ENCODE measurements at places on chromosomes 11 and 22. TPM values are rescaled to one million over a fixed set of nuclear protein-coding genes. Genes with fewer than 3 reads are reported as not detected.

GRCh38 chr11:128506999-128507611 is 80.3 kb downstream of the ETS1 start:
- H3K4me1 ChIP-seq: peaks cover 100% of the 10 kb centered on the region
- no peak for DNase-seq
- H3K4me3 ChIP-seq: no peak overlapping the region
- peak overlapping the region; percentile 69 for H3K27ac ChIP-seq
- no peaks in the 10 kb centered on the region for H3K27me3 ChIP-seq

DNA sequence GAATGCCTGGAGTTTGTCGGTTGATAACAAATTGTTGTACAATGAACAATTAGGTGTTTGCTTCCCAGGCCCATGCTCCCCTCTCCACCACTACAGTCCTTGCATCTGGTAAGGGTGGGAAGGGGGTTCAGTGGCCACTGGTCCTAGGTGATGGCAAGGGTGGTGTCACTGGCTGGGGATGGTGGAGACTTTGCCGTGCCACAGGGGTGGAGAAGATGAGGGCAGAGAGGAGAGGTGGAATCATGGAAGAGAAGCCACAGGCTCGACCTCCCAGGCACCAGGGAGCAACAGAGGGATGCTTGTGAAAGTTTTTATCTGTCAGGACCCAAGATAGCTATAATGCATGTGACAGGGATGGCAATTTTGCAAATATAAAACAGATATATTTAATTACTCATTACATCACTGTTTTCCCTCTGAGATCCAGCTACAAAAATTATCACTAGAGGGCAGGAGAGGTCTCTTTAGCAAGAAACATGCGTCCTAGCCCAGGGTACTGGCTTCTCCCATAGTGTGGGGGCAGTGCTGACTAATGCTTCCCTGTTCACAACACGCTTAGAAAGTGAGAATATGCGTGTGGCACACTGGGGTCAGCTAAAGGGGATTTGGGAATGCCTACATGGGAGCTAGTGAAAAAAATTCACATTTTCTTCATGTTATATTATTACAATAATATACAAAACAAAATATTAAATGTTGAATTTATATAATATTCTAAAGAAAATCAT is 49.0 kb upstream of the AMPD3 start:
- H3K27me3 ChIP-seq: no peaks in the 10 kb centered on the region
- peak; percentile 90 for DNase-seq
- H3K4me1 ChIP-seq: peaks cover 12% of the 10 kb centered on the region
- H3K36me3 ChIP-seq: no peaks in the 10 kb centered on the region
- no peak overlapping the region for H3K27ac ChIP-seq

DNA sequence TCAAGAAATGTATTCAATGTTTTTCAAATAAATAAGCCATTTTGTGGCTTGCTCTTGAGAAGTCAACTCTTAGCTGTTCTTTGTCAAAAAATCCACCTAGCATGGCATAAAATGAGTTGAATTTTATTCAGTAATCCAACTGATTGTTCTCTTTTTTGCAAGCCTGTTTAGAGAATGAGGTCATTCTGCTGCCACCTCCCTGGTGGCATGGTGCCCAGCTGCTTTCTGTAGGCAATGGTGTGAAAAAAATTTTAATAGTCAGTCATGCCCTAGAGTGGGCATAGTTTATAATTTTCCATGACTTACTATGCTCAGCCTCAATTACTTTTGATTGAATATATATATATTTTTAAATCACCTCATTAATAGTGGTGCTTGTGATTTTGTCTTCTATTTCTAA is 177.2 kb downstream of the INSC start:
- H3K27me3 ChIP-seq: no peaks in the 10 kb centered on the region
- H3K27ac ChIP-seq: no peak overlapping the region
- H3K36me3 ChIP-seq: no peaks in the 10 kb centered on the region
- no peaks in the 10 kb centered on the region for H3K4me1 ChIP-seq
- DNase-seq: no peak
- no peak overlapping the region for H3K4me3 ChIP-seq

- H3K4me1 ChIP-seq: peaks cover 26% of the 10 kb centered on the region
- H3K27me3 ChIP-seq: no peaks in the 10 kb centered on the region
- no peak overlapping the region for H3K27ac ChIP-seq
These were observed 91.7 kb downstream of the PDE2A start for GRCh38 chr11:72582206-72583176.

DNA sequence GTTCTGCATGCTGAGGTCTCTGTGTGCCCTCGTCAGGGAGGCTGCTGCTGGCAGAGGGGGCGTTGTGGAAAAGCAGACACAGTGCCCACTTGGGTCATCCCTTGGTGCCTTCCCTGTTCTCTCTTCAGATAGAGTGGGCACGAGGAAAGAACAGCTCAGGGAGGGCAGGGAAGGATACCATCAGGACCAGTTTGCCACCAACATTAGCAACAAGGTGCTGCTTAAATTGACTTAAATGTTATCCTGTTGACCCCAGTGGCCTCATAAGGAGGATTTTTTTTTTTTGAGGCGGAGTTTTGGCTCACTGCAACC is 91.2 kb downstream of the BCR start:
- H3K27ac ChIP-seq: peak overlapping the region; percentile 97
- no peak for DNase-seq
- H3K36me3 ChIP-seq: no peaks in the 10 kb centered on the region
- peak overlapping the region; percentile 48 for H3K4me3 ChIP-seq

Gene GGTLC2
- not detected for total RNA-seq

Gene RIN1
- total RNA-seq: 0.78 TPM

Data from Karpas-422 (cell line).